ENCODE measurements at places on chromosomes 4 and X.

DNA sequence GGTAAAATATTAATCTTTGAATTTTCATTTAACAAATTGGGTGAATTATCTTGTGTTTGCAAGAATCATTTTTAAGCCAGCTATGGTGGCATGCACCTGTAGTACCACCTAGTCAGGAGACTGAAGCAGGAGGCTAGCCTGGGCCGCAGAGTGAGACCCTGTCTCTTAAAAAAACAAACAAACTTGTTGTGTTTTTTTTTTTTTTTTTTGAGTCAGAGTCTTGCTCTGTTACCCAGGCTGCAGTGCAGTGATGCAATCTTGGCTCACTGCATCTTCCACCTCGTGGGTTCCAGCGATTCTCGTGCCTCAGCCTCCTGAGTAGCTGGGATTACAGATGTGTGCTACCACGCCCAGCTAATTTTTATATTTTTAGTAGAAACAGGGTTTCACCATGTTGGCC lies 2.2 kb downstream of the TXLNG start:
- no peak for DNase-seq

GRCh38 chrX:40156470-40157227 lies 58.9 kb upstream of the BCOR start:
- no peak for DNase-seq

DNA sequence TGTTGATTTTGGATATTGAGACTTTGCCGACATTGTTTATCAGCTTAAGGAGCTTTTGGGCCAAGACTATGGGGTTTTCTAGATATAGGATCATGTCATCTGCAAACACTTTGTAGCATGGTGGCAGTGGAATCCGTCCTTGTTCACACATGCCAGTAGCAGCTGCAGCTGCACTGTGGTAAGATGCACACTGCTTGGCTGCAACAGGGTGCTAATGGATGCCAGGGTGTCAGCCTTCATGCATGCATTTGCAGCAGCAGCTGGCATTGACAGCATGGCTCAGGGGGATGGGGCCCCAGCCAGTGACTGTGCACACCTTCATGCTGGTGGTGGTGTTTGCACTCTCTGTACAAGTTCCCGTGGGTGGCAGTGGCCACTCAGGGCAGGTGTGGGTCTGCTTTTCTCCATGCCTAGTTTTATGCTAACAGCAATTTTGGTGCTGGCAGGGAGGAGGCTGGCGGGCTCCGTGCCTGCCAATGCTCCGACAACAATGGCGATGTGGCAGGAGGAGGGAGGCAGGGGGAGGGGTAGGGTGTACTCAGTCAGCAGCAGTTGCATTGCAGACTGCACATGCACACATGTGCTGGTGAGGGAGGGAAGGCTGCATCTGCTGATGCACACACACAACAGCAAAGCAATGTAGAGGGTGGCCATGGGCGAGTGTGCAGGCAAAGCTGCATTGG lies 37.5 kb downstream of the BEX3 start:
- no peak for DNase-seq

GRCh38 chrX:114619874-114620273 lies 36.0 kb downstream of the HTR2C start:
- no peak for DNase-seq

DNA sequence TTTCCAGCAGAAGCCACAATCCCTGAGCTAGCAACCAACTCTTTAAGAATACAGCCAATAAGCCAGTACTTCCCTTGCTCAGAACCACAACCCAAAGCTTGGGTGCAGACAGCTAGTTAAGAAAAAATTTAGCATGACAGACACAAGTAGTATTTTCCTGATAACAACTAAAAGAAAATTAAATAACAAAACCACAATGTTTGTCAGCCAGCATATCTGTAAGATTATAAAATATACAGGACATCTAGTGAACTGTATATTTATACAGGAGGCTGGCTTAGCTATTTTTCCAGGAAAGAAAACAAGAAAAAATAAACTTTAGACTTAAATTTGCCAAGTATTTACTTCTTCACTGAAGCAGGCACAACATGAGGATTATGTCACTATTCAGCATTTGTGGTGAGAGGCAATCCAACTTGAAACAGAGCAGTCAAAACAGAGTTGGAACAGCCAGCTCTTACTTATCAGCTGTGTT lies 6.6 kb downstream of the PF4V1 start:
- no peak for DNase-seq

GRCh38 chr4:21380861-21381260 lies 567.7 kb downstream of the KCNIP4 start:
- no peak for DNase-seq

All from stimulated activated CD8-positive, alpha-beta memory T cell treated with anti-CD3 and anti-CD28 coated beads, Interleukin-4, amount 100 ng/mL, for 1 hour (primary cell).